ENCODE measurements at places on chromosomes 13 and 19.

- no peak for DNase-seq
These were observed at the start of gene KLK15 for GRCh38 chr19:50833117-50833801. Gene KLK15, minus strand, starts transcription at chr19:50833574. Its CDS starts 2,082 bp downstream, at chr19:50831492.

DNA sequence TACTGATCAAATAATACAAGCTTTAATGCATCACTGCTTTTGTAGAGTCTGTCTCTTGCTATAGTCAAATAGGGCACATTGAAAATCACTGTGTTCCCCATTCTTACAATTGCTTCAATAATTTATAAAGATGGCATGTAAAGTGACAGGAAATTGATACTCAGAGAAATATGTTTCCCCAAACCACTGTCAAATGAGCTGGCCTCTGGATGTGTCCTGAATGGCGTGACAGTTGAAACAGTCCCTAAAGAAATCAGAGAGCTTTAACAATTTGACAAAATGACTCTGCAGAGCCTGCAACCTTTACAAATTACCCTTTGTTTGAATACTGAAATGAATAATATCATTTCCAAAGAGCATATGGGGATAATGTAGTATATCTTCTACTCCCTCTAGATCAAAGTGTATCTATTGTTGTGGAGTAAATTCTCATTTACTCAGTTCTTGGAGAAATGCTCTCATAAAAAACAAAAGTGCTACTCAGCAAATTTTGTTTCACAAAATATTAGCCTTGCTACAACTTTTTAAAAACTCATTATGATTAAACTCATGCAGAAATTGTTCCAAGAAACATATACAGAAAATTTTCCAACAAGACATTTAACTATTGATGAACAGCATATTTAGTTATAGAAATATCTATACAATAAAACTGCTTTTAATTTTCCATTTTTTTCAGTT lies 763.2 kb upstream of the SPRY2 start:
- no peak for DNase-seq

DNA sequence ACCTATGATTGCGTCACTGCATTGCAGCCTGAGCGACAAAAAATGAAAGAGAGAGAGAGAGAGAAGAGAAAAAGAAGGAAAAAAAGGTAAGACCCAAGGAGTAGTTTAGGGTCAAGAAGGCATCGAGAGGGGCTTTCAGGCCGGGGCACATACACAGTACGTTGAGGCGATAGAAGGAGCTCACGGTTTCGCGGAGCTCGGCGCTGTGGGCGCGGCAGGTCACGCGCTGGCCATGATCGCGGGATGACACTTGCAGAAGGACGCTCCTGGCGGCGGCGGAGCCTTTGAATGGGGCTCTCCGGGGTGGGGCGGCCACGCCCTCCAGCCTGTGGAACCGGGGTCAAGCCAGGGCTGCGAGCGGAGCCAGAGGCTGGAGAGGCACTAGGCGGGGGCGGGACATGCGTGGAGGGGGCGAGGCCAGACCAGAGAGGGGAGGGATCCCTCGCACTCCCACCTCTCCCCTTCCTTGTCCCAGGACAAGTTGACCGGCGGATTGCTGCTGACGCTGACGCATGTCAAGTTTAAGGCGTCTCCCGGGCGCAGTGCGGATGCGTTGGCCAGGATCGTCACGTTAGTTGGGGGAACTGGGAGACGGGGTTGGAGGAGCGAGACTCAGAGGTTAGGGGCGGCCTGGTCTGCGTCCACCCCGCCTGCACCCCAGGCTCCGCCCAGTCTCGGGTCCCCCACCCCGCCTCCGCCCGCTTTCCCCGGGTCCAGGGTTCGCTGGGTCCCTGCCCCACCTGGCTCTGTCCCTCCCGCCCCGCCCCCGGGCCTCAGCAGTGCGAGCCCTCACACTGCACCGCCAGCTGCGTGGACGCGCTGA lies 6.9 kb downstream of the NPHS1 start:
- DNase-seq: no peak

DNA sequence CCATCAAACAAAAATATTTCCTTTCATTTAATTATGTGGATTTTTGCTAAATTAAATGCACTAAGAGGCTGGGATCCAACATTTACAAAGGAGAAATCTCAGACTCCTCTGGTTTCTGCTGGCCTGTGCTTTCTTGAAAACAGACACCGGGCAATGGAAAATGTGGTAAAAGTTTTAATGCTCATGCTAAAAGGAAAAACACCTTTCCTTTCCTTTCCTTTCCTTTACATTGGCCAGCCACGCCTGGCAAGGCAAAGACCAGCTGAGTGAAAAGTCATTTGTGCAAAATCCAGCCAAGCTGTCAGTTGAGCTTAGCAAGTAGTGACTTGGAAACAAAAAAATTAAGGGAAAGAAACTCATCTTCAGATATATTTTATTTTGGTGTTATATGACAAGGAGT lies 240.3 kb downstream of the LACC1 start:
- no peak for DNase-seq

- DNase-seq: no peak
These were observed 53.3 kb downstream of the SOX21 start for GRCh38 chr13:94658926-94659597.

GRCh38 chr19:46515879-46516350 lies 20.2 kb upstream of the PNMA8B start:
- DNase-seq: peak; percentile 26

DNA sequence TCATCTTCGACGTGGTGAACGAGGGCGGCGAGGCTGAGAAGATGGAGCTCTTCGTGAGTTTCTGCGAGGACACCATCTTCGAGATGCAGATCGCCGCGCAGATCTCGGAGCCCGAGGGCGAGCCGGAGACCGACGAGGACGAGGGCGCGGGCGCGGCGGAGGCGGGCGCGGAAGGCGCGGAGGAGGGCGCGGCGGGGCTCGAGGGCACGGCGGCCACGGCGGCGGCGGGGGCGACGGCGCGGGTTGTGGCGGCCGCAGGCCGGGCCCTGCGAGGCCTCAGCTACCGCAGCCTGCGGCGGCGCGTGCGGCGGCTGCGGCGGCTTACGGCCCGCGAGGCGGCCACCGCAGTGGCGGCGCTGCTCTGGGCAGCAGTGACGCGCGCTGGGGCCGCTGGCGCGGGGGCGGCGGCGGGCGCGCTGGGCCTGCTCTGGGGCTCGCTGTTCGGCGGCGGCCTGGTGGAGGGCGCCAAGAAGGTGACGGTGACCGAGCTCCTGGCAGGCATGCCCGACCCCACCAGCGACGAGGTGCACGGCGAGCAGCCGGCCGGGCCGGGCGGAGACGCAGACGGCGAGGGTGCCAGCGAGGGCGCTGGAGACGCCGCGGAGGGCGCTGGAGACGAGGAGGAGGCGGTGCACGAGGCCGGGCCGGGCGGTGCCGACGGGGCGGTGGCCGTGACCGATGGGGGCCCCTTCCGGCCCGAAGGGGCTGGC lies 52.6 kb downstream of the MAP4K1 start:
- no peak for DNase-seq

DNA sequence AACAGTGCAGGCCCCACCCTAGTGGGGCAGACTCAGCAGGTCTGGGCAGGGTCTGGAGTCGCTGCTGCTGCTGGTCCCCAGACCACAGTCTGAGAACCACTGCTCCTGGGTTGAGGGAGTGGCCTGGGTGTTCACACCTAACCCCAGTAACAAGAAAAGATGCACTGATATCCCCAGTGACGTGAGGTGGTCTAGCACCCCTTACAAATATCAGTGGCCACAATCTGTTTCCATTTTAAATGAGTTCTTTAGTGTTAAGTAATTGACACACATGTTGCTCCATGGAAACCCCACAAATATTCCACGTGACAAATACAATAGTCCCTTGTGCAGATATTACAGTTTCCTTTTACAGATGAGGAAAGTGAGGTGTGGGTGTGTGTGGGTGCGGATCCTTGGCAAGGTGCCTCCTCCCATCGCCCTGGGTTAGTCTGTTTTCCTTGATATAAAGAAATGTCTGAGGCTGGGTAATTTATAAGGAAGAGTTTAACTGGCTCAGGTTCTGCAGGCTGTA lies 96.3 kb upstream of the GPR183 start:
- no peak for DNase-seq

DNA sequence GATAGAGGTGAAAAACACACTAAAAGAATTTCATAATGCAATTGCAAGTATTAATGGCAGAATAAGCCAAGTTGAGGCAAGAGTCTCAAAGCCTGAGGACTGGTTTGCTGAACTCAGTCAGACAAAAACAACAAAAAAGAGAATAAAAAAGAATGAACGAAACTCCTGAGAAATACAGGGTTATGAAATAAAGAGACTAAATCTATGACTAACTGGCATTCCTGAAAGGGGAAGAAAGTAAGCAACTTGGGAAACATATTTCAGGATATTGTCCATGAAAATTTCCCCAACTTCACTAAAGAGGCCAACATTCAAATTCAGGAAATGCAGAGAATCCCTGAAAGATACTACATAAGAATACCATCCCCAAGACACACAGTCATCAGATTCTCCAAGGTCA lies 47.8 kb downstream of the UBL3 start:
- DNase-seq: no peak

- peak; percentile 87 for DNase-seq
These were observed 18.5 kb downstream of the PTPRS start for GRCh38 chr19:5321851-5322681.

- no peak for DNase-seq
These were observed 60.8 kb downstream of the SOX1 start for GRCh38 chr13:112127564-112128330.

- DNase-seq: peak; percentile 53
These were observed 33.2 kb upstream of the KATNAL1 start for GRCh38 chr13:30340331-30341250.

DNA sequence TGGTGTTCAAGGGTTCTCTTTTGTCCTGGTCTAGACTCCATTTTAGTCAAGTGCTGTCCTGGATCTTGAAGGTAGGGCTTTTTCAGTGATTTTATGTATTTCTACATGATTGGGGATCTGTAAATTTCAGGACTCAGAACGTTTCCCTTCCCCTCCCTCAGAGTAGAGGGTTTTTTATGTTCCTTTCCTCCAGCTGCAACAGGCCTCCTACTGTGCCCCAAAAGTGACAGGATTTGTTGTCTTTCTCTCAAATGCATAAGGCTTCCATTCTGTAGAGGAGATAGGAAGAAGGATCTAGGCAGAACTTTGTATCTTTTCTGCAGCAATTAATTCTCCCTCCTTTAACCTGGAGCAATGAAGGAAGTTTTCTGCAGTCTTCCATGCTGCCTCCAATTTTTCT lies 251.3 kb downstream of the MAB21L1 start:
- DNase-seq: no peak

DNA sequence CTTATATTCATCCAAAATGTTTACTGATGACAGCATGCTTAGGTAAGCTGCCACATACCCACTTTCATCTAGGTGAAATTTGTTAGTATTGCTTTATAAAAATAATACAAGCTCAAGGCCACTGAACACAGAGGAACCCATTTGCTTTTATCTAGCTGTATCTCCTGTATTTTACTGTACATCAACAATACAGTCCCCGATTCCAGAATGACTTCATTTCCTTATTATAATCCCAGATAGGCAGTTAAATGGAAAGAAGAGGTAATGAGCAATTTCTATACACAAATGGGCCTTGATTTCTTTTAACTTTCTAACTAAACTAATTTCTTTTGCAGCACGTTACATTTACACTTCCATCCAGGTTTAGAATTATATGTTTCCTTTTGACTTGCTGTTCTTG lies 86.2 kb downstream of the SHISA2 start:
- DNase-seq: no peak

DNA sequence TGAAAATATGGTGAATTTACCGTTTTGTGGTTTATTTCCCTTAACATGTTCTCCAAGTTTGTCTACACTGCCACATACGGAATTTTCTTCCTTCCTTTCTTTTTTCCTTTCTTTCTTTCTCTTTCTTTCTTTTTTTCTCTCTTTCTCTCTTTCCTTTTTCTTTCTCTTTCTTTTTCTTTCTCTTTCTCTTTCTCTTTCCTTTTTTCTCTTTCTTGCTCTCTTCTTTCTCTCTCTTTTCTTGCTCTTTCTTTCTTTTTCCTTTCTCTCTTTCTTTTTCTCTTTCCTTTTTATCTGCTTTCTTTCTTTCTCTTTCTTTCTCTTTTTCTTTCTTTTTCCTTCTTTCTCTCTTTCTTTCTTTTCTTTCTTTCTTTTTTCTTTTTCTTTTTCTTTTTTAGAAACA lies 1962.3 kb upstream of the PCDH20 start:
- DNase-seq: no peak

DNA sequence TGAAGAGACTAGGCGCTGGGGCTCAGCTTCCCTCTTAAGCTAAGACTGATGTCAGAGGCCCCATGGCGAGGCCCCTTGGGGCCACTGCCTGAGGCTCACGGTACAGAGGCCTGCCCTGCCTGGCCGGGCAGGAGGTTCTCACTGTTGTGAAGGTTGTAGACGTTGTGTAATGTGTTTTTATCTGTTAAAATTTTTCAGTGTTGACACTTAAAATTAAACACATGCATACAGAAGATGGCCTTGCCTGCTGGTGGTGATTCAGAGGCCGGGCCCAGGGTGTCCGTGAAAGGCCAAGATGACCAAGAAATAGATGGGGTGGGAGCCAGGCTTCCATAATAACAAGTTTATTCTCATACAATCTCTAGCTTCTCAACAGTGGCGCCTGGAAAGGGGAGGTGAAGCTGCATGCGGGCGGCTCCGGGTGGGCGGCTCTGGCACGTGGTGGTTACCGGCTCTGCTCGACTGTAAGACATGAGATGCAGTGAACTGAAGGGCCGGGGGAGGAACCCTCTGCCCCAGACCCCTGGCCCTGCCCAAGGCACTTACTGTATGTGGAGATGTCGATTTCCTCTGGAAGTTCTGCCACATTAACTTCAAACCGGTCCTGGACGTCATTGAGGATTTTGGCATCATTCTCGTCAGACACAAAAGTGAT lies 10.5 kb downstream of the DDX39A start:
- DNase-seq: no peak

DNA sequence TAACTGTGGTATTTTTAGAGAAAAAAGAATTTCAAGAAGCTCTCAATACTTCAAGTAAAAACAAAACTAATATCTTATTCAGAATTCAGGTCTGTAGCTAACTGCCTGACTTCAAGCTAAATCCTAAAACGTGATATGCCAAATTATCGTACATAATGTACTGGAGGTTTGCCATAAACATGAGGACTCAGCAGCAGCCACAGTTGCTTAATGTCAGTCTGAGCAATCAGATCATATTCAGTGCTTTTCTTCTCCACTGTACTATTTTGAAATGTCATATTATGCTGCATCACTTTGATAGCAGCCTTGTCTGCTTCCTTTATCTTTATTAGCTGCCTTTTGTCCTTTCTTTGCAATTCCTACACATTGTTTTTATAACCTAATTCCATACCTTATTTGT lies 265.1 kb upstream of the EDNRB start:
- no peak for DNase-seq
